ENCODE measurements at places on chromosomes 1 and 21.

DNA sequence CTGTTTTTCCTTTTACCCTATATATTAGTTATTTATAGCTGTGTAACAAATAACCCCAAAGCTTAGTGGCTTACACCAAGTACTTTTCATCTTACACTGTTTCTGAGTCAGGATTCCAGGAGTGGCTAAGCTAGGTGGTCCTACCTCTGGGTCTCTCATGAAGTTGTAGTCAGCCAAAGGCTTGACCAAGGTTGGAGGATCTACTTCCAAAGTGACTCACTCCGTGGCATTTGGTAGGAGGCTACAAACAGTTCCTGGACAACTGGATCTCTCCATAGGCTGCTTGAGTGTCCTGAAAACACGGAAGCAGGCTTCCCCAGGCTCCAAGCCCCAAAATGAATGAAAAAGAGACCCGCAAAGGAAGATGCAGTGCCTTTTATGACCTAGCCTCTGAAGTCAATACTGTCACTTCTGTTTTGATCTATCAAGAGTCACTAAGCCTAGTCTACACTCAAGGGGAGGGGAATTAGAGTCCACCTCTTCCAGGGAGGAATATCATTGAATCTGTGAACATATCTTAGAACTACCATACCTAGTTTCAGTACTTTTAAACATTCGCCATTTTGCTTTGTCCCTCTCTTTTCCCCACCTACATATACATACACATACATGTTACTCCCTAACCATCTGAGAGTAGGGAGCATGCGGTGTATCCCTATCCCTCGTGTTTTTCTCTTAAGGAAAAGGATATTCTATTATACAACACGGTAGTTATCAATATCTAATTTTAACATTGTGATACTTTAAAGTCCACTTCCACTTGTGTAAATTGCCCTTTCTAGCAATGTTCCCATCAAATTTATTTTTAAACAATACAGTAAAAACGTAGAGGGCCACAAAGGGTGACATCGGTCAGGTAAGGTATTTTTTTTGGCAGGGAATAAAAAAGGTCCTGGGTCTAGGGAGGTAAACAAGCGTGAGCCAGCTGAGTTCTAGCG is 67.2 kb downstream of the SLC35A3 start:
- DNase-seq, result no peak

GRCh38 chr1:167491586-167492461 is 26.5 kb downstream of the CD247 start:
- DNase-seq, result no peak

- no peak for DNase-seq
These were observed 5.9 kb upstream of the TTC4 start for GRCh38 chr1:54709547-54710292.

GRCh38 chr1:87718241-87718950 is 389.7 kb downstream of the LMO4 start:
- no peak for DNase-seq

DNA sequence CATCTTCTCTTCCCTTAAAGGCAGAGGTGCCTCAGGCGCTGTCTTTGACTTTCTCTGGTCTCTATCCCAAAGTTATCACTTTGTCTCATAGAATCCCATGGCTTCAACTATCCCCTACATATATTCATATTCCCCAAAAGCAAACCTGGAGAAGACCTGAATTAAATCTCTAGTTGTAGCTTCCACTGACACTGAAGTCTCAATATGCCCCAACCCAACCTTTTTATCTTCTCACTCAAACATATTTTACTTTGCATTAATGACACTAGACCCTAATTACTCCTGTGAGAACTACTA is 354.5 kb upstream of the DUSP10 start:
- DNase-seq, result no peak

DNA sequence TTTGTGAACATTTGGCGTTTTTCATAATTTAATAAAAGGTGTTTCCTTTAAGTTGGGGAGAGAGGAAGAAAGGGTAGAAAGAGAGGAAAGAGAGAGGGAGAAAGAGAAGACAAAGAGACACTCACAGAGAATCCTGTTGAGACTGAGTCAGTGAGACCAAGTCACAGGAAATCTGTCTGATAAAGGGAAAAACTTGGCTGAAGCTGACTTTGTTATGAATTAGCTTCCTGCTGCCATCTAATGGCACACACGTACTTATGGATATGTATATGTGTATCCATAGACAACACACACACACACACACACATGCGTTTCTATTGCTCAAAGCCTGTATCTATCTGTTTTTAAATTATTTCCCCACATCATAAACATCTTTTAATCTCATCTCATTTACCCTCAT is 42.5 kb upstream of the DISC1 start:
- peak; percentile 51 for DNase-seq

DNA sequence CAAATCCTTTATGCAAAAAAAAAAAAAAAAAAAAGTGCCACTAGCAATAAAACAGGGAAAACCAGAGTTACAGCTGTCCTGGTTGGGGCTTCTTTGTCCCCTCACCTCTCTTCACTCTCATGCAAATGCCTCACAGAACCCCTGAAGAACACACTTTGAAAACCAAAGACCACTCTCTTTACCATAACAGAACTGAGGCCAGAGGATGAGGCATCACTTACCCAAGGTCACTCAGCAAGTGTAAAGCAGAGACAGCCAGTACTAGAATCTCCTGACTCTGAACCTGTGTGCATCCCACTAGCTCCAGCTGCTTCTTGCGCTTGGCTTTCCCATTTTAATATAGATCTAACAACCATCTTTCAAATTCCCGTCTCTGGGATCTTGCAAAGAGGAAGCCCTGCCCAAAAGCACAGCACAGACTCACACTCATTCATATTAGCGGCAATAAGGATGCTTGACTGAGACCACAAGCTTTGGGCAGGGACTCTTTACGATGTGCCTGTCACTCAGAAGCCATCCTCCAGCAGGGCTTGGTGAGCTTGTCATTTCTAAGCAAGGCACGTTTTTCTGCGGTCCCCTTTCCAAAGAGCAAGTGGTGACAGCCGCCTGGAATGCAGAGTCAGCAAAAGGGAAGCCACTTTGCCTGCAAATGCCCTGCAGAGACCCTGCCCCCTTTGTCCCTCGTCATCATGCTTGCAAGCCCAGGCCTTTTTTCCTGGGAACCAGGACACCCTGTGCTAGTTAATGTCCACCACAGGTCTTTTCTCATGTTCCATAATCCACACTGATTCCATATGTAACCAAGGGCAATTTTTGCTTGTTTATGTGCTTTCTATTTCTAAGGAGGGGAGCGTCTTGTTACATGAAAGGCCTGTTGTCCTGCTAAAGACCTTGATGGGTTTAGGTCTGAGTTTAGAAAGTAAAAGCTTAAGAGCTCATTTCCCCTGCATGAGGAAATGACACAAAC is 76.5 kb upstream of the NFIA start:
- no peak for DNase-seq

GRCh38 chr1:245590726-245591125 is 435.9 kb downstream of the KIF26B start:
- DNase-seq, result no peak

DNA sequence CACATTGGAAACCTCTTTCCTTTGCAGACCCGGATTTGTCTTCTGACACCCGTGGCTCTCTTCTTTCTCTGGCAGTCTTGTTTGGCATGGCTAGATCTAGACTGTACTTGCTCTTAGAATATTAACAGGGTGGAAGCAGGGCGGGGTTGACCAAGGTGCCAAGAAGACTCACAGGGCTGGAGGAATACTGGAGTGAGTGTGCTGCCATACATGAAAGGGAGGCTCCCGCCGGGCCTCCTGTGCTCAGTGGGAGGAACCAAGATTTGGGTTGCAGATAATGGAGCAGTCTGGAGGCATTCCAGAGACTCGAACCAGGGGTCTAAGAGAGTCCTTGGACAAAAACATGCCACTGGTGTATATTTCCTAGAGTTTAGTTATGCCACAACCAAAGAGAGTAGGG is 27.6 kb upstream of the SNX27 start:
- DNase-seq, result no peak

GRCh38 chr1:107525961-107526360 is 385.1 kb downstream of the NTNG1 start:
- no peak for DNase-seq

Measured in amniotic stem cell (primary cell).